ENCODE measurements at places on chromosomes 2 and 18. TPM values are rescaled to one million over a fixed set of nuclear protein-coding genes. Genes with fewer than 3 reads are reported as not detected.

DNA sequence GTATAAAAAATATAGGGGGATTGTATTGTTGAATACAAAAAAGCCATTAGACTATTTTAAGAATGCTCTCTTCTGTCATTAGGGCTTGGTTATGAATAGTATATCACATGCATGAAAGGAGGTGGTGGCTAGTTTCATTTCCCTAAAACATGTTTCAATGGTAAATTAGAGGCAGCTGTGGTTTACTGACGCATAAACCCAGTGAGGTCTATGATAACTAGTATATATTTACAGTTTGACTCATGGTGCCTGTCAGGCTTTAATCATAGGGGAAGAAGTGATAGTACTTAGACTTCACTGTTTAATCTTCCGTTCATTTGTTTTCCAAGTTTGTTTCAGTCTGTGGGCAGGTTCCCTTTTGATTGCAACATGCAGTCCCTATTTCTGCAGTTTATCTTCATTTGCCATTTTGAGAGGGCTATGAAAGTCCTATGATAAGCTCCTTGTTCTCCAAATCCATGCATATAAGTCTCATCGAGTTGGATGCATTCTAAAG is 55.1 kb upstream of the MAP4K3 start:
- H3K27ac ChIP-seq, result no peak overlapping the region
- H3K27me3 ChIP-seq, result no peaks in the 10 kb centered on the region
- no peaks in the 10 kb centered on the region for H3K36me3 ChIP-seq
- peak; percentile 68 for DNase-seq
- no peak overlapping the region for H3K4me3 ChIP-seq
- H3K4me1 ChIP-seq, result no peaks in the 10 kb centered on the region

DNA sequence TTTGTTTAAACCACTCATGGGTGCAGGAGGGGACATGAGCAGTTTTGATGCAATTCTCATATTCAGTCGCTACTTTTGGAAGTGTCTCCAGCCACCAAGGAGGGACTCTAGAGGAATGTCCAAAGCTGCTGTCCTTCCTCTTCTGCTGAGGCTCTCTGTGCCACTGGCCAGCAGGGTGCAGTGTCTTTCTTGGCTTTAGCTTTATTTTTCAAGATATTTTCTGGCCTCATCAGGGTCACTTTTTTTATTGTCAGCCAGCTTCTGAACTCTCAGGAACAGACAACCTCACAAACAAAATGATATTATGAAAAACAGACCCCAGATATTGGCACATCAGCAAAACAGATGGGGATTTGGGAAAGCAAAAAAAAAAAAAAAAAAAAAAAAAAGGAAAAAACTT is 289.3 kb upstream of the ZSWIM2 start:
- no peaks in the 10 kb centered on the region for H3K4me1 ChIP-seq
- DNase-seq, result peak; percentile 1
- no peak overlapping the region for H3K27ac ChIP-seq
- no peak overlapping the region for H3K4me3 ChIP-seq
- H3K36me3 ChIP-seq, result no peaks in the 10 kb centered on the region

DNA sequence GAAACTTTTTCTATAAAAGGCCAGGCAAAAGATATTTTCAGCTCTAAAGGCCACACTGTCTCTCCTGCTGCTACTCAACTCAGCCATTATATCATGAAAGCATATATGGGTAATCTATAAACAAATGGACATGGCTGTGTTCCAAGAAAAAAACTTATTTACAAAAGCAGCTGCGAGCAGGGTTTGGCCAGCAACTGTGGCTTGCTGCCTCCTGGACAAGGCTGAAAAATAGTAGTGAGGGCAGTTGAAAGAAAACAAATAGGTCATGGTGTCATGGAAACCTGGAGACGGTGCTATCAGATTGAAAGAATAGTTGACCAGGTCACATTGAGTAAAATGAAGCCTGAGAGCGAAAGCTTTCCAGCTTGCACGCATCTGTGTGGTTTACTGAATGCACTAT is 89.2 kb upstream of the LRATD1 start:
- H3K27me3 ChIP-seq, result no peaks in the 10 kb centered on the region
- H3K4me1 ChIP-seq, result no peaks in the 10 kb centered on the region
- DNase-seq, result no peak

- no peaks in the 10 kb centered on the region for H3K27me3 ChIP-seq
- H3K4me1 ChIP-seq, result no peaks in the 10 kb centered on the region
- H3K36me3 ChIP-seq, result no peaks in the 10 kb centered on the region
- DNase-seq, result no peak
- H3K4me3 ChIP-seq, result no peak overlapping the region
Measured at GRCh38 chr18:7168408-7168807, 50.8 kb upstream of the LAMA1 start.

- H3K4me3 ChIP-seq, result no peak overlapping the region
- H3K36me3 ChIP-seq, result no peaks in the 10 kb centered on the region
- no peaks in the 10 kb centered on the region for H3K27me3 ChIP-seq
- H3K27ac ChIP-seq, result no peak overlapping the region
- H3K4me1 ChIP-seq, result no peaks in the 10 kb centered on the region
Measured at GRCh38 chr2:27727257-27727656, 44.3 kb upstream of the MRPL33 start.

- H3K4me3 ChIP-seq, result no peak overlapping the region
- no peaks in the 10 kb centered on the region for H3K36me3 ChIP-seq
- DNase-seq, result peak; percentile 51
- peaks cover 33% of the 10 kb centered on the region for H3K4me1 ChIP-seq
- peak overlapping the region; percentile 36 for H3K27ac ChIP-seq
Measured at GRCh38 chr2:216015722-216016464, 2.5 kb upstream of the MREG start.

DNA sequence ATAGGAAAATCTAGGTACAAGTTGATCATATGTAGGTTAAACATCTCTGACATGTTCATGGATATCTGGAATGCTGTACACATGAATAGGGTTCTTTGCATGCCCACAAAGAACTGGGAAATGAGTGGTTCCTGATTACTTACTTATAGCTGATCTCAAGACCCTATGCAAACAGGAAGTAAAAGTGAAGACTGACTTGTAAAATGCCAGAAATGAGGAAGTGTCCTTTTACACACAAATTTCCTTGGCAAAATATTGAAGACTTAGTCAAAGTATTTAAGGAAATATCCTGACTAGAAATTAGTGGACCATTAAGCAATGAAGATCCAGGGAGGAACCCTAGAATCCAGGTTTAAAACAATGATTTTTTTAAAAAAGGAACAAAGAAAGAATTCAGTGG is 203.7 kb upstream of the DLGAP1 start:
- no peak for DNase-seq
- no peaks in the 10 kb centered on the region for H3K27me3 ChIP-seq
- no peaks in the 10 kb centered on the region for H3K36me3 ChIP-seq
- no peaks in the 10 kb centered on the region for H3K4me1 ChIP-seq

- H3K4me3 ChIP-seq, result no peak overlapping the region
- no peak overlapping the region for H3K27ac ChIP-seq
- no peak for DNase-seq
- no peaks in the 10 kb centered on the region for H3K36me3 ChIP-seq
- no peaks in the 10 kb centered on the region for H3K4me1 ChIP-seq
Measured at GRCh38 chr2:74740741-74741431, 86.8 kb downstream of the SEMA4F start.

GRCh38 chr2:67186871-67187270 is 210.3 kb upstream of the ETAA1 start:
- no peak for DNase-seq
- no peak overlapping the region for H3K27ac ChIP-seq
- no peaks in the 10 kb centered on the region for H3K4me1 ChIP-seq
- H3K36me3 ChIP-seq, result no peaks in the 10 kb centered on the region

- H3K27ac ChIP-seq, result no peak overlapping the region
- no peaks in the 10 kb centered on the region for H3K36me3 ChIP-seq
- no peak overlapping the region for H3K4me3 ChIP-seq
Measured at GRCh38 chr2:154850532-154850931, 152.0 kb downstream of the KCNJ3 start.

DNA sequence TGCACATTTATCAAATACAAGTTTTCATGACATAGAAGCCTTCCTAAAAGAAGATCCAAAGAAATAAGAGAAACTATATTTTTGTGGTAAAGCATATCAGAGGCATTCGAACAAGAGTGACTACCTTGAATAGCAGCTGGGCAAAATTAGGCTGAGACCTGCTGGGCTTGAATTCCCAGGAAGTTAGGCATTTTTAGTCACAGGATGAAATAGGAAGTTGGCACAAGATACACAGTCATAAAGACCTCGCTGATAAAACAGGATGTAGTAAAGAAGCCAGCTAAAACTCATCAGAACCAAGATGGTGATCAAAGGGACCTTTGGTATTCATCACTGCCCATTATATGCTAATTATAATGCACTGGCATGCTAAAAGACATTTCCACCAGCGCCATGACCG is 1302.3 kb upstream of the NRXN1 start:
- H3K36me3 ChIP-seq, result no peaks in the 10 kb centered on the region
- H3K27me3 ChIP-seq, result no peaks in the 10 kb centered on the region
- no peaks in the 10 kb centered on the region for H3K4me1 ChIP-seq
- H3K4me3 ChIP-seq, result no peak overlapping the region

POTEI gene
- total RNA-seq, result not detected

MOGAT1 gene
- total RNA-seq, result not detected

CLEC4F gene
- not detected for total RNA-seq

DNAJC27 gene
- 20.0 TPM for total RNA-seq

GRB14 gene
- not detected for total RNA-seq

PPP4R1 gene
- 35.7 TPM for total RNA-seq

C1QL2 gene
- not detected for total RNA-seq

ACTG2 gene
- not detected for total RNA-seq

TMEM182 gene
- total RNA-seq, result 2.0 TPM
